Cerebellum (tissue), 4 donors: ENCODE measurements at places on chromosomes 6 and 20.
A peak's percentile ranks its signal among the peaks of the same experiment; 100 is the strongest.

DNA sequence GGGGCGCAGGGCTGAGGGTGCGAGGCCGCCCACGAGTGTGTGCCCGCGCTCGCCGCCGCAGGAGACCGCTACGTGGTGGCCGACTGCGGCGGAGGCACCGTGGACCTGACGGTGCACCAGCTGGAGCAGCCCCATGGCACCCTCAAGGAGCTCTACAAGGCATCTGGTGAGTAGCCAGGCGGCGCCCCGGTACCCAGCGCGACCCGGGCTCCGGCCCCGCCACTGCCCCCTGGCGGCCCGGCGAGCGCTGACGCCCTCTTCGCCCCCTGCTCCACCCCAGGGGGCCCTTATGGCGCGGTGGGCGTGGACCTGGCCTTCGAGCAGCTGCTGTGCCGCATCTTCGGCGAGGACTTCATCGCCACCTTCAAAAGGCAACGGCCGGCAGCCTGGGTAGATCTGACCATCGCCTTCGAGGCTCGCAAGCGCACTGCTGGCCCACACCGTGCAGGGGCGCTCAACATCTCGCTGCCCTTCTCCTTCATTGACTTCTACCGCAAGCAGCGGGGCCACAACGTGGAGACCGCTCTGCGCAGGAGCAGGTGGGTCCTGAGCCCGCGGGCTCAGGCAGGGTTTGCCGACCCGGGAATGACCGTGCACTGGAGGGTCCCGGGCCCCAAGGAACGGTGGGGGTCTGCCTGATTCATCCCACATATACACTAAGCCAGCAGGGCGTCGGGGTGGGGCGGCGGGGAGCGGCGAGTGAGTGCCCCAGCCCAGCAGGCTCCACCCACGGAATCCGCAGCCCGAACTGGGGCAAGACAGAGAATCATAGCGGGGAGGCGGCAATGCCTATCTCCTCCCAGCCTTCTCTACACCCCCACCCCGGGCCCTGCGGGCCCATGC is 17.4 kb downstream of the HSPA12B start:
- DNase-seq = no peak

DNA sequence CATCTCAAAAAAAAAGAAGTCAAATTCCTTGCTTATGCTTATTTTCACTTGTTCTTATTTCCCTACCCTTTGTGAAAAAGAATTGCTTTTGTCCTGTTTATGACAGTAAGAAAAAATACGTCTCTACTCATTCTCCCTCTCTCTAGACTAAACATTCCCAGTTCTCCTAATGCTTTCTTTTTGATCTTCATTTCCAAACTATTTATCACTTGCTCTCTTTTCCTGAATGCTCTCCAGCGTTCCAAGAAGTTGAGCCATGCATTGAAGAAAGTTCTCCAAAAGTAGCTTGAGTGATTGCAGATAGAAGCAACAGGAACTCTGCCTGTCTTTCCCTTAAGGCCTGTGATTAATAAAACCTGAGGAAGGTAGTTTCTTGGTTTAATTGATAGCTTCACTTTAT is 53.1 kb upstream of the TMEM170B start:
- DNase-seq = no peak

GRCh38 chr20:31670371-31671228 is 32.9 kb downstream of the COX4I2 start:
- peak; percentile 89 for DNase-seq

DNA sequence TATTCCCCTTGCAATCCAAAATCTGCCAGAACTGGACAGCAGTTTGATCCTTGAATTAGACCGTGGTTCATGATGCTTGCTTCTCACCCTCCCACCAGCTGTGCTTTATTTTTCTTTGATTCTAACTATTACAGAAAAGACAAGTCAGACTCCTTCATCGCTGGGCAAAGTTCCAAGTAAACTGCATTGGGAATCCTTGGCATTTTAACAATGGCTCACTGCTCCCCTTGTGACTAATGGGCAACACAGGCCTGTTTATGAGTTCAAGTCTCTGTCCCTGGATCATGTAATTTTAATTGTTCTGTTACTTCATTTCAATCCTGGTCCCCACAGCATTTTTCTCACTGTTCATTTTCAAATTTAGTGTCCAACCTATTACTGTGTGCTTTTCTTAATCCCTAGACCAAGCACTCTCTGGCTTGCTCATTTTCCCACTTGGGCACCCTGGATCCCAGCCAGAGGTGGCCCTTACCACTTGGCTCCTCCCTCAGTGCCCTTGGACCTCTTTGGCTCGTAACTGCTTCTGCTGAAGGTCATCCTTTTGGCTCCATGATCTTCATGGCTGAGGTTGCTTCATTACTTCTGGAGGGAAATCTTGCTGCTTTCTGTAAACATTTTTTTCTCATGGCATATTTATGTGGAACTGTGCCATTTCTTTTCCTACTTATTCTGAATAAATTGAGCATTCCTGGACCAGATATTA is 32.8 kb downstream of the PSMB9 start:
- no peak for DNase-seq

DNA sequence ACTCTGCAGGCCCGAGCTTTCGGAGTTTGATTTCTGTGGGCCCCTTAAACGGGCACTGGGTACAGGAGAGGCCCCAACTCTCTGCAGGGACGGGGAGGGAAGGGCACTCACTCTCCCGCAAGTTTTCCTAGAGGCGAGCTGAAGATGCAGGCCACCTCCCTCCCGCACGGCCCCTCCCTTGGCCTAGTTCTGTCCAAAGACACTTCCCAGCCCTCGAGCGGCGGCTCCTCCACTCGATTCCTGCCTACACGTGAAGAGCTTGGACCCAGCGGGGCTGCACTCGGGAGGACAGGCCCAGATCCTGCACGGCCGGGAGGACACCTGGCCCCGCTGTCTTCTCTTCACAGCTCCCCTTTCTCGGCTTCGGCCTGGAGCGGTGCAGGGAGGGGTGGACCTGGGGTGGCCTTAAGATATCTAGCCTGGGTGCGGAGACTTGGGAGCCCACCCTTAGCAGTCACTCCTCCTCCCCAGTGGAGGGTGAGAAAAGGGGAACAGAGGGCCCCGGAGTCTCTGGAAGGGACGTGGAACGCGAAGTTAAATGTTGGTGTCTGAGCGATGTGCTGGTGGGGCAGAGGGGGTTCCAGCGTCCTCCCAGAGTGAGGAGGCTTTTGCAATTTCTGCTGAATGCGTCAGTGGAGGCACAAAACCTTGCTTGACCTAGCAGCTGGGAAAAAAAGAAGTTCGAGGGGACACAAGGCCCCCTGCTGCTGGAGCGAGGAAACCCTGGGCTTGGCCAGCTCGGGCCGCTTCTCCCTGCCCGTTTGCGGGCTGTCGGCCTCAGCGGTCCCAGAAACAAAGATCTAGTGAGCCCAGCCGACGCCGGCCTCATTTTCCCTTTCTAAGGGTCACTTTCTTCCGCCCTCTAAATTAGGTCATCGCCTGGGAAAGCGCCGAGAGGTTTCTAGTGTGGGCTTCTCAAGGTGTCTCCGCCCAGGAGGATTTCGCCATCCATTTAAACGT is 4.9 kb downstream of the OLIG3 start:
- DNase-seq = no peak

- peak; percentile 66 for DNase-seq
Observed at GRCh38 chr6:15501826-15502445, 160.9 kb downstream of the DTNBP1 start.

- no peak for DNase-seq
Observed at GRCh38 chr6:142712231-142712630, 232.7 kb downstream of the HIVEP2 start.

DNA sequence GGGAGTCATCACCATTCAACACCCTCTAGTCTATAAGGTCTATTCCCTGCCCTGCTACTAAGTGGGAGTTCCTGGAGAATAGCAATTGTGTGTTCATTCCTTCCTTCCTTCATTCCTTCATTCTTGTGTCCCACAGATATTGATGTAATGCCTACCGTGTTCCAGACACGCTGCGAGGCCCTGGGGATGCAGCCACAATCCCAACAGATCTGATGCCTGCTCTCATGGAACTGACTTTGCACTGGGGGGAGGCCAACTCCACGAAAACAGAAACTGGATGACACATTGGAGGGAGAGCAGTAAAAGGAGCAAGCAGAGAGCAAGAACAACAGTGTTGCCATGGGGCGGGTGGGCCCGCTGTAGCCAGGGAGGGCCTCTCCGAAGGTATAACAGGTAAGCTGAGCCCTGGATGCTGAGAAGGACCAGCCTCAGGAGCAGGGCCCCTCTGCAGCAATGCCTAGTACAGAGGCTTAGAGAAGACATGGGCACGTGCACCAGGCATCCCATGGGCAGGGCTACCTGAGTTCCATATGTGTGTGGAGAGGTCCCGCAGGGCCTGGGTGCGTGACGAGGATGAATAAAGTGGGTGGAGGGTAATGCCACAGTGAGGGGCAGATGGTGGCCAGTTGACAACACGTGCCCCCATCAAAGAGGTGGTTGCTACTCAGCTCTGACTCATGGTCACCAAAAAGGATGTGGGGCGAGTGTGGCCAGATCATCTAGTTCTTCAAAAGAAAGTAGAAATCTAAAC is 173.9 kb downstream of the NFATC2 start:
- DNase-seq = no peak

DNA sequence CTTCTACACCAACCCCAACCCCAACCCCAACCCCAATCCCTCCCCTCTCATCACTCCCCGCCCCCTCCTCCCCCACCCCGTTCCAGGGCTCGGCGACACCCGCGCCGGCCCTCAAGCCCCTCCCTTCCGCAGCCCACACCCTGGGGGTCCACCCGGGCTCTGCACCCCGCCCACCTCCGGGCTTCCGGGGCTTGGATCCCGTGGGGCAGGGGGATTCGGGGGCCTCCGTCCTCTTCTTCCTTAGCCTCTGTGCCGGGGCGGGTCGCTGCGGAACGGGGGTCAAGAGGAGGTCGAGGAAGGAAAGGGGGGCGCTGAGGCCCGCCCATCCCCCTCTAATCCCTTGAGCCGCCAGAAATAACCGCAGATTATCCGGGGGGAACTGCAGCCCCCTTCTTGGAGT is 690 bp downstream of the TULP1 start:
- no peak for DNase-seq

DNA sequence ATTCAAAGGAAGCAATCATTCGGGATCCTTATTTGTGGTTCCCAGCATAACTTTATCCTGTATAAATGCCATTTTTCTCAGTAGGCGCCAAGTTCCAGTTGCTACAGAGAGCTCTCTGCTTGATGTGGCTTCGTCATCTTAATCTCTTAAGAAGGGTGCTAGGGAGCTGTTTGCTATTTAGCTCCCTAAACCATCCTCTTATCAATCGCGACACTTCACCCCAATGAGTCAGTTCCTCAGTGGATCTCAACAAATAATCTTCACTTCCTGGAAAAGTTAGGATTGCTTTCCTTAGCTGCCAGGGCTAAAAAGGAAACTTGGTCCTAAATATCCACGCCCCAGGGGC is 1.3 kb upstream of the NKAIN2 start:
- DNase-seq = no peak

- DNase-seq = peak; percentile 12
Observed at GRCh38 chr6:19719691-19720128, 117.5 kb upstream of the ID4 start.

DNA sequence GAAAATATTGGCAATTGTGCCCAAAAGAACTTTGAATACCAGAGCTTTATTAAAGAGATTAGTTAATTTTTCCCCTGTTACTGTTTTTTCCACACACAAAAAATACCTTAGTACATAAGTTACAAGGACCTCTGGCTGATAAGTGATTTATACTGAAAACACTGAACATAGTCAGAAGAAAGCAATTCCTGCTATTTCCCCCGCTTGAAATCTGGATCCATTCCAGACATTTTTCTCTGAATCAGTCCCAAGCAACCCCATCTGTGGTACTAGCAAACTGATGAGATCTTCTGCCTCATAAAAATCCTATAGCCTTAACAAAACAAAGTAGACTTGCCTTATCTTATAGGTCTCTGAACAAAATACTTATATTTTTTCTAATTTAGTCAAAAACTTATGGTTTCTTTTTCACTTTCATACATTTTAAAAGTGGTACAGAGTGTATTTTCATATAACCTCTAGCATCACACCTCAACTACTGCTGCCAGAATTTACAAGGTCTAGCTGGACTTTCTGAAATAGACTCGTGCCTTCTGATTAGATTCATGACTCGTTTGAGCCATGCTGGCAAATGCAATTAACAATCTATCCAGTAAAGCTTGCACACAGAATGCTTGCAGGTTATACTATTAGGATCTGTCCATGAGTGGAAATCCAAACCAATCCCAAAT is 111.9 kb downstream of the TBX18 start:
- DNase-seq = no peak

DNA sequence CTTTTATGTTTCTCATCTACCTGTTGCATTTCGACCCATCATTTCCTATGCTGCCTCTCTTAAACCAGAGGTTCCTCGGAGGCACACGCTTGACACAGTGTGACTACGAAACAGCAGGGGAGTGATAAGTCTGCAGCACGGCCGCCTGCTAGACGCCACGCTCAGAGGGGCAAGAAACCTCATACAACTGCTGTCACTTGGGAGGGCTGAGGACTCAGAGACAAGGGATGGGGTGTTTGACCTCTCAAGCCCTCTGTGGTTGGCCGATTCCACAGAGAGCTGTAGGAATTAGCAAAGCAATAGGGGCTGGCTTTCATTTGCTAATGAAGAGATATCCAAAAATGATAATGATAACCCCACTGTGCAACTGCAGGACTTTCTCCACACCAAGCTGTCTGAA is 372.5 kb downstream of the ZFAND3 start:
- DNase-seq = no peak

- no peak for DNase-seq
Observed at GRCh38 chr6:106715922-106716321, 86.5 kb downstream of the QRSL1 start.

GRCh38 chr20:20711413-20711812 is 1.0 kb downstream of the RALGAPA2 start:
- DNase-seq = no peak

- DNase-seq = no peak
Observed at GRCh38 chr6:144295211-144295610, 10.1 kb downstream of the UTRN start.

GRCh38 chr6:108750801-108751200 is 97.4 kb upstream of the ARMC2 start:
- DNase-seq = no peak

- no peak for DNase-seq
Observed at GRCh38 chr6:160167604-160168399, 46.2 kb downstream of the SLC22A1 start.

- no peak for DNase-seq
Observed at GRCh38 chr20:21665687-21666446, 39.6 kb upstream of the PAX1 start.

- peak; percentile 72 for DNase-seq
Observed at GRCh38 chr6:34055223-34055933, 90.5 kb downstream of the GRM4 start.

DNA sequence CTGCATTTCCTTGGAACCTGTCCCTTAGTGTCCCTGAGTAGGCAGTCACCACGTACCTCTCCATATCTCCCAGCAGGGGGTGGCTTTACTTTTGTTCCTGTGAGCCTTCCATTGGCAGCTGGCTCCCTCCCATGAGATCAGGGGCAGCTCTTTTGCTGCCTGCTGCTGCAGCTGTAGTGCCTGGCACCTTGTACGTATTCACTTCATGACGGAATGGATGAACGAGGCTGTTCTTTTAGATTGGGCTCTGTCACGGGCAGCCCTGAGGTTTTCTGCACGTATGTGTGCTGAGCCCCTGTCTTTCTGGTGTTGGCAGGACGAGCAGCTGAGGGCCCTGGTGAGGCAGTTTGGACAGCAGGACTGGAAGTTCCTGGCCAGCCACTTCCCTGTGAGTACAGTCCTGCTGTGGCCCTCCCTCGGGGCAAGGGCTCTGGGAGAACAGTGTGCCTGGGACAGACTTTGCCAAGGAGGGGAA is 14.6 kb downstream of the MYBL2 start:
- peak; percentile 12 for DNase-seq
